ENCODE measurements at places on chromosomes 11 and 22.

- DNase-seq: no peak
Measured at GRCh38 chr11:24642648-24643047, 145.8 kb downstream of the LUZP2 start.

- no peak for DNase-seq
Measured at GRCh38 chr11:21262992-21263391, 593.6 kb downstream of the NELL1 start.

DNA sequence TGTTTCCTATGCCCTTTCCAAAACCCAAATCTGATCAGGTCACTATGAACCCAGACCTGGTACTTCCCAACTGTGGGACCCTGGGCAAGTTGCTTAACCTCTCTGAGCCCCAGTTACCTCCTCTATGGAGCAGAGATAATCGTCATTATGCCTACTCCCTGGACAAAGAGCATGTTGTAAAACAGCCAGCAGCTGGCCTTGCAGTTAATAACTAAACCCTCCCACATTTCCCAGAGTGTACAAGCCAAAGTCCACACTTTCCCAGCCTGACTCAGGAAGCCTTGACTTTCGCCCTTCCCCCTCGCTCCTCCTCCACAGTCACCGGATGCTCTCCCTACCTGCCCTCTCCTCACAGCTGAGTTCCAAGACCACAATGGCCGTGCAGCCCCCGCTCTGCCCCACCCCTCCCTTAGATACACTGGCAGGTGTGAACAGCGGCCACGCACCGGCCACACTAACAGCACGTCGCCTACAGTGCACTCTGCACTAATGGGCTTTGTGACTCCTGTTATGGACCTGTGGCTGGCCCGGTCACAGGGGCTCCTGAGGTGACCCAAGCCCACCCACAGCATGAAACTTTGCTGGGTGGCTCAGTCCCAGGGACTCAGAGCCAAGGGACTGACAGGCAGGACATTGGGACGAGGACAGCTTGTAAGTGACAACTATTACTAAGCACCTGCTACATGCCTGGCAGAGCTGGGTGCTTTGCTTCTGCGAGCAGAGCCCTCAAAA is 15.6 kb upstream of the MFNG start:
- no peak for DNase-seq

GRCh38 chr11:92865352-92865751 is 104.1 kb upstream of the MTNR1B start:
- DNase-seq: no peak

GRCh38 chr11:124075841-124076651 is 34.9 kb upstream of the OR10G7 start:
- peak; percentile 26 for DNase-seq

DNA sequence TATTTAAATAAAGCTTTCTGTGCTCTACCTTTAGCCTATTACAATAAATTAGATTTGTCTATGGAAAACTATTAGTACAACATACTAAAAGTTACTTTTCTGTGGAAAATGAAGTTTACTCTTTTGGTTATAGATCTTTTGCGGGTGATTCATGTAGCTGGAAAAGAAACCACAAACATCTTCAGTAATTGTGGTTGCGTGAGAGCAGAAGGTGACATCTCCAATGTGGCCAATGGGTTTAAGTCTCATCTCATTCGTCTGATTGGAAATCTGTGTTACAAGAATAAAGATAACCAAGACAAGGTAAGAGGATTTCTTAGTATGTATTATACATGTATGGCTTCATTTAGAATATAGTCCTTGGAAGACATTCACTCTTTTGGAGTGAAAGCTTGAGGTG is 68.6 kb downstream of the ATXN10 start:
- DNase-seq: no peak

DNA sequence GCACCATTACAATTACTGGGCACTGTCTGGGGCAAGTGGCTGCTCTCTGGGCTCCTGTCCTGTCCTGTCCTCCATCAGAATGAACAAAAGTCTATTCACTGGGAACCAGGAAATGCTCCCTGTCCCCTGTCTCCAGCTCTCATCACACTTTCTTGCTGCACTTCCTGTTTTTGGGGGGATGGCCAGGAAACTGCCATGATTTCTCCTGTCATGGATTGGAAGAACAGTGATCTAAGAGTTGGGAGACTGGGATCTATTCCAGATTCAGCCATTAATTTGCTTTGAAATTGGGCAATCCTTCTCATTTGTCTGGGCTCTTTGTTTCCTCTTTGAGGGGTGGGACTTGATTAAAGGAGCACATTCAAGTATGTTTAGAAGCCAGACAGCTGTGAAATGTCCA is 61.4 kb upstream of the KIRREL3 start:
- no peak for DNase-seq

GRCh38 chr22:39176714-39177455 is 24.4 kb upstream of the CBX7 start:
- no peak for DNase-seq

GRCh38 chr22:35837101-35837727 is 119.5 kb downstream of the APOL5 start:
- DNase-seq: no peak

- DNase-seq: no peak
Measured at GRCh38 chr11:98307827-98308491, 712.8 kb upstream of the CNTN5 start.

DNA sequence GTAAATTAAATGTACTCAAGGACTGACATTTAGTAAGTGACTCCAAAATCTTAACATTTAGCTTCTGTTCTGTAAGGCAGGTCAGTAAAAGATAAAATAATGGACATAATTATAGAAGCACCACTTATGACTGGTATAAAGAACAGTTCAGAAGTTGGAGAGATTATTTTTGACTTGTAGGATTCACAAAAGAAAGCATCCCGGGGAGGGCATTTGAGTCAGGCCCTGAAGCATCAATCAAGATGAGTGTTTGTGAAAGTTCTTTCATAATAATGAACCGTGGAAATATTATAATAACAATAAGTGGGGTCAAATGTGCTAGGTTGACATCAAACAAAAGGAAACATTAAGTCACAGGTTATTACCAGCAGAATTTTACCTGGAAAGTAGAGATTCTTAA is 201.9 kb downstream of the DDX10 start:
- no peak for DNase-seq

GRCh38 chr11:126633330-126633729 is 277.8 kb downstream of the ST3GAL4 start:
- DNase-seq: no peak

GRCh38 chr22:19970479-19971275 is 29.1 kb upstream of the TXNRD2 start:
- DNase-seq: peak; percentile 59

DNA sequence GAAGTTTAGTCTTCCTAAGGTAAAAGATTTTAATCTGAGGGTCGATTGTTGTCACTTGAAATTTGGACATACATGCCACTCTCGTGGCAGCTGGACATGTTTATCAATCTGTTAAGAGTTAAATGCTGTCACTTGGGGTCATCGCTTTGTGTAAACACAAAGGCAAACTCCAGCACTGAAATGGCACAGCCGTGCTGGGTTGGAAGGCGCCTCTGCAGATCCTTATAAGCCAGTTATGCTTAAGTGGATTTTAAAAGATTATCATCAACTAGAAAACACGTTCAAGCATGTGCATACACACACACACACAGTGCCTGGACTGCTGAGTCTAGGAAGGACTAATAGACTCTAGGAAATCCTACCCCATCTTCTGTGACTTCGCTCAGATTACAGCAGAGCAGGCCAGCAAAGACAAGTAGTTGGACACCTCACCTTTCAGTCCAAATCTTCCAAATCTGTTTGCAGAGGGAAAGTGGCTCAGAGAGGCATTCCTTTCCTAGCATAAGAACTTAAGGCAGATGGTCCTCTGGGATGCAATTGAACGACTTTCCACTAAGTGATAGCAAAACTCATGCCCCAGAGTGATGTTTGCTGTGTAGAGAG is 83.7 kb downstream of the CACNG2 start:
- no peak for DNase-seq

DNA sequence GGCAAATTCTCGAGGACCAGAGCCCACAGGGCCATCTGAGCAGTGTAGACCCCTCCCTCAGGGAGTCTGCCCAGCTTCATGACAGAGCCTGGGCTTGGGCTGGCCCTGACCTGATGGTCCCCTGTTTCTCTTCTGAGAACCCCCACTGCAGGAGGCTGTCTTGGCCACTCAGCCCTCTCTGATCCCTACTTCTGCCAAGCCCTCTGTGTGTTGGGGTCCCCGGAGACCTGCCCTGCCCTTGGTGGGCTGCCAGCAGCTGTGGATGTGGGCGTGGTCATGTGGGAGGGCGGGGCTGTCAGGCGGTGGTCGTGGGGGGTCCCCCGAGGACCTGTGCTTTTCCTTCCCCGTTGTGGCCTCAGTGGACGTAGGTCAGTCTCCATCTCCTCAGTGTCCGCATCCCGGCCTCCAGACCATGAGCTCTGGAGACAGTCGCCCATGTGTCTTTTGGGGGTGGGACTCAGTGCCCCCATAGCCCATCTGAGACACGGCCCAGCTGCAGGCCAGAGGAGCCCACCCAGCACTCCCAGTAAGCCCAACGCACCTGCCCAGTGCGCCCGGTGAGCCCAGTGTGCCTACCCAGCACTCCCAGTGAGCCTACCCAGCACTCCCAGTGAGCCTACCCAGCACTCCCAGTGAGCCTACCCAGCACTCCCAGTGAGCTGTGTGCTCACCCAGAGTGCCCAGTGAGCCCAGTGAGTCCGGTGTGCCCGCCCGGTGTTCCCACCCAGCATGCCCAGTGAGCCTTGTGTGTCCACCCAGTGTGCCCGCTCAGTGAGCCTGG is 409.2 kb downstream of the TBC1D22A start:
- no peak for DNase-seq

- no peak for DNase-seq
Measured at GRCh38 chr11:1510928-1511327, 24.3 kb upstream of the MOB2 start.

DNA sequence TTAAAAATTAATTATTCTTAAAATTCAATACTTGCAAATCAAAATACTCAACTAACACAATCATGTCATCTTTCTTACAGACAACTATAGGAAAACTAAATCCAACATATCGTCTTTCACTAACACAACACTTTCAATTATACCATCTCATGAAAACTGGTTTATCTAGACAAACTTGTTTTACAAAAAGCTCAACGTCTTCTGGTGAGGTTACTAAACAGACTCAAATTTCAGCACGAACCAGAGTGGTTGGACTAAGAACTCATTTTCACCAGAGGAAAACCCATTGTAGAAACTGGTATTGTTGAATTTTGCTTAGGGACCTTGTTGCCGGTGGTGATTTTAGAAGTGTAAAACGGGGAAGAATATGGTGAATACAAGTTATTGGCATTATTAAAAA is 52.2 kb downstream of the NUP98 start:
- no peak for DNase-seq

DNA sequence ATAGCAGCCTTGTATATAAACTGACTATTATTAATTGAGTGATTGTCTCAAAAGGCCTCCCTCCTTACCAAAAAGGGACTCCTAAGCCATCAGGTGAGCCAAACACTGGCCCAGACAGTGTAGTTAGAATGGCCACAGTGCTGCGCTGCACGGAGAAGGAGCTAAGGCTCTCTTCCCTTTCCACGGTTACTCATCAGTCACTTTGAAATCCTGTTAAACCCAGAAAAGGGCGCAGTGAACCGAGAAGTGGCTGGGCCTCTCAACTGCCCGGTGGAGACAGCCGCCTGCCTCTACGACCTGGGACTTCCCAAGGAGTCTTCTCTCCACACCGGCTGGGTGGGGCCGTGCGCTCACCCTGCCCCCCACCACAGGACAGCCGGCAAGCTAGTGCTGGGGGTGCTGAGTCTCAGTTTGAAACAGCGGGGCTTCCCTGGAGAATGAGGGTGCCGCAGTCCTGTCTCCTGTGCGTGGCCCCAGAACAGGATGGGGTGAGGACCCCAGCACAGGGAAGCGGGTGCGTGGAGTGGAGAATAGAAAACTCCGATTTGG is 1.3 kb downstream of the MYH9 start:
- peak; percentile 94 for DNase-seq

DNA sequence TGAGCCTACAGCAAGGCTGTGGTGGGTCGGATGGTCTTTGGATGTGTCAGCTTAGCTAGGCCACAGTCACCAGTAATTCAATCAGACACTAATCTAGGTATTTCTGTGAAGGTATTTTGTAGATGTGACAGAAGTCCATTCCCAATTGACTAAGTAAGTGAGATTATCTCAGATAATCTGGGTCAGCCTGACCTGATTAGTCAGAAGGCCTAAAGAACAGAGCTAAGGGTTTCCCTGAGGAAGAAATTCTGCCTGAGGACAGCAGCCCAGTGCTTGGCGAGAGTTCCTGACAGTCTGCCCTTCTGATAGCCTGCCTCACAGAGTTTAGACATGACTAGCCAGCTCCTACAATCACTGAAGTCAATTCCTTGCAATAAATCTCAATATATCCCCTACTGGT is 28.7 kb downstream of the GUCD1 start:
- DNase-seq: no peak

- DNase-seq: peak; percentile 6
Measured at GRCh38 chr11:86675017-86675416, 2.6 kb upstream of the ME3 start.

- DNase-seq: no peak
Measured at GRCh38 chr11:56172256-56172830, 4.1 kb upstream of the OR5J2 start.

DNA sequence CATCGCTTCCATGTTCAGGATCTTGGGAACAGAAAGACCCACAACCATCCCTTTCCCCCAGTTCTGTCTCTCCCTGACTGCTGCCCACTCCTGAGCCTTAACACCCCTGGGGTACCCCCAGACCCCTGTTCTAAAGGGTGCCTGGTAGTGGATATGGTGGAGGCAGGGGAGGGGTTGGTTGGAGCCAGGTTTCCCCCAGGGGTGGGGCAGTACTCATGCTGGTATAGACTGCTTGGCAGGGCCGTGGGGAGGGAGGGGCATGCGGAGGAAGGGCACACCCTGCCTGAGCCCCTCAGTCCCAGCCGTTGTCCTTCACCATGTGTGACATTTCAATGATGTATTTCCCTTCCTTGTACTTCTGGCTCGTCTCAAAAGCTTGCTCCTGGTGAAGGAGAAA is 4.0 kb downstream of the YPEL4 start:
- DNase-seq: no peak

DNA sequence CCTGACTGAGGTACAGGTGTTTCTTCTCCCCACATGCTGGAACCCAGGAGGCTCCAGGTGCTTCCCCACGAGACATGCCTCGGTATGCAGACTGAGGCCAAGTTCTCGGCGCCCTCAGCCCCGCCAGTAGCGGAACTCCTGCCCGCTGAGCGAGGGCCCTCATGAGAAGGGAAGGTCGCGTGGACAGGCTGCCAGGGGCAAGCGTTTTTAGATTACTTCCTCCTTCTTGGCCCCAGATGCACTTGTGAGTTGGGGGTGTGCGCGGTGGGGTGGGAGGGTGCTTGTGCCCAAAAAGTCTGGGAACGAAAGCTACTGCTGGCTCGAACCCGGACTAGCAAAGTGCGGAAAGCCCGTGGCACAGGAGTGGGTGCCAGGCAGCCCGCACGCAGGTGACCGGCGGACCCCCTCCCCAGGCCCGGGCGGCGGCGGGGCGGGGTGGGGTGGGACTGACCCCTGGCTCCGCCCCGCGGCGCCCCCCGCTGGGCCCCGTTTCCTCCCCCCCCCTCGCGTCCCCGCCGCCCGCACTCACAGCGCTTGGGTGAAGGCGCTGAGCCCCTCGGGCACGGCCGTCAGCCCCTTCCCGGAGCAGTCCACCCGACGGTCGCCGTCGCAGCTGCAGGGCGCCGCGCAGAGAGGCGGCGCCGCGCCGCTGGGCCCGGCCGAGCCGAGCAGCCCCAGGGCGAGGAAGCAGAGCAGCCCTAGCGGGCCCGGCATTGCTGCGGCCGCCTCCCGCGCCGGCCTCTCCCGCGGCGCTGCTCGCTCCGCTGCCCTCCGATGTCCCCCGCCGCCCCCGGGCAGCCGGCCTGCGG is 797 bp downstream of the LGR4 start:
- DNase-seq: peak; percentile 60

GRCh38 chr11:109547356-109548027 is 125.5 kb downstream of the C11orf87 start:
- no peak for DNase-seq

GRCh38 chr11:27688076-27688475 is 12.2 kb downstream of the BDNF start:
- no peak for DNase-seq

Data from CD14-positive monocyte (primary cell).